H1 (cell line): ENCODE measurements at places on chromosomes 16 and 17. TPM values are rescaled to one million over a fixed set of nuclear protein-coding genes. Genes with fewer than 3 reads are reported as not detected.

The ENO3 gene
- 24.1 and 25.7 TPM in 2 replicates for total RNA-seq

The KCNH6 gene
- 1.8 TPM in 2 replicates for total RNA-seq

The OTOA gene
- total RNA-seq = 0.32 TPM in 1 of 2 replicates, not detected in the other

The TP53TG3B gene
- not detected in 2 replicates for total RNA-seq

The LRRC37A3 gene
- 9.4 and 10.2 TPM in 2 replicates for total RNA-seq

The NAGS gene
- total RNA-seq = 5.1 TPM in 2 replicates

The FOXC2 gene
- 0.09 and 0.11 TPM in 2 replicates for total RNA-seq

The CPNE7 gene
- 21.7 and 23.7 TPM in 2 replicates for total RNA-seq

The CACNB1 gene
- total RNA-seq = 15.1 and 17.8 TPM in 2 replicates

The KRT10 gene
- 31.3 and 39.4 TPM in 2 replicates for total RNA-seq

The CACNG1 gene
- total RNA-seq = not detected in 2 replicates

The RAB11FIP4 gene
- 53.2 and 60.5 TPM in 2 replicates for total RNA-seq

The RPRML gene
- total RNA-seq = 5.5 and 7.2 TPM in 2 replicates

The SLC12A3 gene
- total RNA-seq = not detected in 2 replicates

The KRT35 gene
- not detected in 2 replicates for total RNA-seq

The GRAP gene
- total RNA-seq = 0.24 and 0.29 TPM in 2 replicates

The PLLP gene
- total RNA-seq = 2.3 and 2.9 TPM in 2 replicates

The FNDC8 gene
- not detected in 2 replicates for total RNA-seq

The GCGR gene
- 0.56 and 0.61 TPM in 2 replicates for total RNA-seq

The TEX14 gene
- 0.88 and 2.5 TPM in 2 replicates for total RNA-seq

The TEX19 gene
- total RNA-seq = 0.38 and 0.54 TPM in 2 replicates

The SMIM22 gene
- total RNA-seq = not detected in 2 replicates

The GH2 gene
- 0.60 and 1.2 TPM in 2 replicates for total RNA-seq

The TUBG2 gene
- total RNA-seq = 13.0 and 14.8 TPM in 2 replicates

The PPP4C gene
- total RNA-seq = 148 TPM in 2 replicates

The ETV4 gene
- 137 and 143 TPM in 2 replicates for total RNA-seq

The KRTAP9-4 gene
- total RNA-seq = not detected in 2 replicates

The RNF43 gene
- total RNA-seq = 0.89 and 2.4 TPM in 2 replicates

The USP43 gene
- 6.9 and 7.2 TPM in 2 replicates for total RNA-seq

The CYLD gene
- 18.7 and 18.8 TPM in 2 replicates for total RNA-seq

The KRTAP3-2 gene
- not detected in 2 replicates for total RNA-seq

The TBX2 gene
- total RNA-seq = not detected in 2 replicates

The NHERF1 gene
- total RNA-seq = 91.3 and 92.9 TPM in 2 replicates

The FLYWCH2 gene
- 16.4 and 20.2 TPM in 2 replicates for total RNA-seq

The SOX9 gene
- 4.9 and 5.2 TPM in 2 replicates for total RNA-seq

The TNS4 gene
- total RNA-seq = 0.20 and 0.80 TPM in 2 replicates

The SKAP1 gene
- total RNA-seq = not detected in 2 replicates

The ZG16B gene
- total RNA-seq = not detected in 2 replicates

The TNRC6C gene
- 28.9 and 30.5 TPM in 2 replicates for total RNA-seq

The OR1F1 gene
- total RNA-seq = 0.48 and 0.52 TPM in 2 replicates

The NPIPB13 gene
- 13.5 and 15.5 TPM in 2 replicates for total RNA-seq

The TBC1D3D gene
- total RNA-seq = 2.1 TPM in 1 of 2 replicates, not detected in the other

The TOM1L1 gene
- total RNA-seq = 57.1 and 60.8 TPM in 2 replicates

The CRYBA1 gene
- not detected in 2 replicates for total RNA-seq

The KRT25 gene
- not detected in 2 replicates for total RNA-seq

The NTN1 gene
- 2.0 and 2.3 TPM in 2 replicates for total RNA-seq

The B4GALNT2 gene
- 0.04 TPM in 1 of 2 replicates, not detected in the other for total RNA-seq

The CDK3 gene
- 7.4 and 10.0 TPM in 2 replicates for total RNA-seq

The TERB1 gene
- not detected in 2 replicates for total RNA-seq

The ZP2 gene
- not detected in 2 replicates for total RNA-seq

The ATMIN gene
- 55.9 and 59.8 TPM in 2 replicates for total RNA-seq

The CDH16 gene
- not detected in 2 replicates for total RNA-seq
